ENCODE measurements at places on chromosomes 3 and 15. TPM values are rescaled to one million over a fixed set of nuclear protein-coding genes. Genes with fewer than 3 reads are reported as not detected.

- no peak for DNase-seq
These were observed 228.9 kb downstream of the SNRPN start for GRCh38 chr15:25183581-25184251.

DNA sequence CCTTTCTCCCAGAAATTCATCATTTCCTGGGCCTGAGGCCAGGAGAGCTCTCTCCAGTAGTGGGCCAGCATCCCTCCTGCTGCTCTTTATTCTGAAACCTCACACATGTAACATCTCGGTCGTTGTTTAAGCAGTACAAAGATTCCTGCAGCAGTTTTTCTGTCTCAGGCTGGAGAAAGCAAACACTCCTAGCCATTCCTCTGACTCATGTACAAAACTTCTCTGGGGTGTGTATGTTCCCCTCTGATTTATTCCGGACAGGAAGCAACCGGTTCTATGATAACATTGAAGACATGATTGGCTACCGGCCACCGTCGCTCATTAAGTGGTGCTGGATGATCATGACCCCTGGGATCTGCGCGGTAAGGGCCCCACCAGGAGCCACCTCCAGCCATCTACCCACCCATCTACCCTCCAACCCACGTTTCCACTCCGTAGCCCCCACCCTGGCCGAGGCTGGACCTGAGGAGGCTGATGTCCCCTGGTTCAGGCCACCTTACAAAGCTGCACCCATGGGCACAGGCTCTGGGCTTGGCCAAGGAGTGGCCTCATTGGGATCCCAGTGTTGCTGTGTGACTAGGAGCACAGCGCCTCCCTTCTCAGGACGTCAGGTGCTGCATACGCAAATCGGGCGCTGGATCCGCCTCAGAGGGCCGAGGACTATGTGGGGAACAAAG, 58.6 kb upstream of the SLC6A1 start:
- no peak for DNase-seq

Gene ZNF620
- total RNA-seq = 12.5 TPM

Gene AADAC
- total RNA-seq = not detected

Gene ISLR2
- total RNA-seq = 104 TPM

Measured in cerebellum (tissue), 4 donors.